Anterior cingulate cortex (tissue), 58 donors: ENCODE measurements at places on chromosomes 1 and 21.

- DNase-seq, result no peak
Observed at GRCh38 chr21:33972539-33972938, 56.9 kb upstream of the ATP5PO start.

DNA sequence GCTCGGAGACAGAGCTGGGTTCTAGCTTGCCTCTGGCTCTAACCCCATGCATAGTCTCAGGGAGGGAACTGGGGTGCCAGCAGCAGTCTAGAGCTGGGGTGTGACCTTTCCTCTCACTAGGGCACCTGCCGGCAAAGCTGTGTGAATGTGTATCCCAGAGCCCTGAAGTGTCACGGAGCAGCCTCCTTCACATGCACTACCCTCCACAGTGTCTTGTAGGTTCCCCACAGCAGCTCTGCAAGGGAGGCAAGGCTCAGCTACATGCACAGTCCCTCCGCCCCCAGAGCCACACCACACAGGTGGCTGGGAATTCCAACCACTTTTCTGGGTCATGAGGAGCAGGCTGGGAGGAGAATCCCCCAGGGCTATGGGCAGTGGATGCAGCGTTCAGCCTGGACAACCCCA is 7.7 kb upstream of the HPCA start:
- DNase-seq, result no peak

DNA sequence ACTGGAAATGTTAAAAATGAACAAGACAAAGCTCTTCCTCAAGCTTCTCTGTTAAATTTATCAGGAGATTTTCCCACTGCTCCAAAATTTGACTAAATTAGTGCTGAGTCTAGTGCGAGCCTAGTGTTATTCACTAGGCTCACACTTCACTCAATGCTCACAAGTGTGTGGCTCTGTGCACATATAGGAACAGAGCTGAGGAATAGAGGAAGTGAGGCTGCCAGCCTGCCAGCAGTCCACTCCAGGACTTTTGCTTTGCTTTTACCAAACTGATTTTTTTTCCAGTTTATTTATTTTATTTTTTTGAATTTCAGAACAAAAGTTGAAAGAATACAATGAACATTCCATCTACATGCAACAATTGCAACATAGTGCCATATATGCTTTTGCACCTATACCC is 87.2 kb downstream of the VAV3 start:
- DNase-seq, result no peak

GRCh38 chr1:234330843-234331215 is 42.4 kb upstream of the COA6 start:
- no peak for DNase-seq

DNA sequence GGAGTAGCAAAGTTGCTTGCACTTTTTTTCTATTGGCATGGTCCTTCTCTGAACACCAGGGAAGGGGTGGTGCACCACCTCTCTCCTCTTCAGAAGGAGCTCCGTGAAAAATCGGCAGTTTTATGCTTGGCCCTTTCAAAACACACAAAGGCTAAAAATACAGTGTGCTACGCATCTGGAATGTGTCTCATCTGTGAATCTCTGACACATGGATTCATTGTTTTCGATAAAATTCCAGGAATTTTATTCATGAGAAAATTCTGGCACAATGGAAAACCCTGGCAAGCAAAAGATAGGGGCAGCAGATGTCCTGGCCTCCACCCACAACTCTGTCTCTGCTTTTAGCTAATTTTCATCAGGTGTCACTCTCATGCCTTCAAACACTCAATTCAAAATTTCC is 42.9 kb downstream of the ERG start:
- no peak for DNase-seq

- no peak for DNase-seq
Observed at GRCh38 chr1:171422511-171422910, 62.8 kb upstream of the PRRC2C start.

- no peak for DNase-seq
Observed at GRCh38 chr1:68197891-68198290, 34.4 kb downstream of the WLS start.
